ENCODE measurements at places on chromosomes 5 and 9. TPM values are rescaled to one million over a fixed set of nuclear protein-coding genes. Genes with fewer than 3 reads are reported as not detected.

GIN1 gene
- 7.8 TPM for polyA plus RNA-seq

MYOZ3 gene
- polyA plus RNA-seq = 6.0 TPM

ARHGEF37 gene
- polyA plus RNA-seq = 5.7 TPM

MAMDC2 gene
- polyA plus RNA-seq = 9.0 TPM

FNIP1 gene
- polyA plus RNA-seq = 16.9 TPM

FAM174A gene
- polyA plus RNA-seq = 25.3 TPM

PRDM9 gene
- not detected for polyA plus RNA-seq

CCDC107 gene
- polyA plus RNA-seq = 19.9 TPM

AGXT2 gene
- 52.4 TPM for polyA plus RNA-seq

SLC45A2 gene
- 0.47 TPM for polyA plus RNA-seq

MEIKIN gene
- not detected for polyA plus RNA-seq

DDX4 gene
- polyA plus RNA-seq = not detected

All from left renal pelvis (tissue), 4 donors.